ENCODE measurements at places on chromosomes 5 and 9.

GRCh38 chr5:167701051-167701450 lies 590.4 kb upstream of the WWC1 start:
- no peak for DNase-seq

- no peak for DNase-seq
Measured at GRCh38 chr9:93297659-93298497, 113.9 kb downstream of the WNK2 start.

DNA sequence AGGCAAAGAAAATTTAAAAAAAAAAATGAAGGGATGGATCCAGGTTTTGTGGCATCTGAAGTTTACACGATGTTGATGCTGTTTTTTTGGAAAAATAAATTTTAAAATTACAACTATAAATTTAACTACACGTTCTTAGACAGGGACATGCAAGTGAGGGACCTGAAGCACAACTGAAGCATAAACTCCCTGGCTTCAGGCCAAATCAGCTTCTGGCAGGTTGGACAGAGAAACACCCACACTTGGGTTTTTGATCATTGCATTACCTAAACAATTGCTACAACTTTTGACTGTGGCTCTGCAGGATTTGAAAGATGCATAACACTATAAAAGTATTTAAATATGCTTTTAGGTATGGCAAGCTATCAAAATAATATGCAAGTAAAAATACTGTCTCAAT lies 1318.3 kb upstream of the DMAC1 start:
- DNase-seq: no peak

DNA sequence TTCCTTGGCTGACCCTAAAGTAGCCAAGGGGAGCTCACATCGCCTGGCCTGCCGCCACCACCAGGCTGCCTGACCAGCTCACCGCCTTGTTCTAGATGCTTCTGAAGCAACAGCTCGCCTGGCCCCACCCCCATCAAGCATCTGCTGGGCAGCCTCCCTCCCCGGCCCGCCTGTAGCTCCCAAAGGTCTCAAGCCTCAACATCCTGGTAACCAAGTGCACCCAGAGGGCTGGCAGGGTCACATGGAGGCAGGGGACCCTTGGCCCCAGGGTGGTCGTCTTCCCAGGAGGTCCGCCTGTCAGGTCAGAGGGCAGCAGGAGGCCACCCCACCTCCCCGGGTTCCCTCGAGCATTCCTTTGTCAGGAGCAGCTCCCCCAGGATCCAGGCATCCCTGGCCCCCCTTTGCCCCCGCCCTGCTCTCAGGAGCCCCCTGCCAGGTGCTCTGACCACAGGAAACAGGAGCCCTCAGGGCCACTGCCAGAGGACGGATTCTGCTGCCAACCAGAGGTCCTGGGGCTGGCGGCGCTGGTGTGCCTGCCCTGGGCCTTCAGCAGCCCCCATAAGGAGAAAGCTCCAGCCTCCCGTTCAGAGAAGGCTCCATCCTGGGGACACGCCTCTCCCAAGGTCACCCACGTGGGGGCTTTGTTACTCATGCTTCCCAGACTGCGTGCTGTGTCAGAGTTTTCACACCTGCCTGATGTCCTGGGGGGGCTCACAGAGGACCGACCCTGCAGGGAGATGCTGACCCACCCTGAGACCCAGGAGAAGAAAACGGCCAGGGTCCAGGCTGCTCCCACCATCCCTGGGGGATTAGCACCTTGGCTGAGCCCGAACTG lies 3.5 kb upstream of the LRRC14B start:
- no peak for DNase-seq
